M059J (cell line): ENCODE measurements at places on chromosomes 3 and 15. TPM values are rescaled to one million over a fixed set of nuclear protein-coding genes. Genes with fewer than 3 reads are reported as not detected.

GRCh38 chr15:74530771-74531143 is 10.3 kb upstream of the ARID3B start:
- DNase-seq = no peak

- DNase-seq = no peak
Observed at GRCh38 chr15:31329640-31330010, 3.0 kb downstream of the KLF13 start.

DNA sequence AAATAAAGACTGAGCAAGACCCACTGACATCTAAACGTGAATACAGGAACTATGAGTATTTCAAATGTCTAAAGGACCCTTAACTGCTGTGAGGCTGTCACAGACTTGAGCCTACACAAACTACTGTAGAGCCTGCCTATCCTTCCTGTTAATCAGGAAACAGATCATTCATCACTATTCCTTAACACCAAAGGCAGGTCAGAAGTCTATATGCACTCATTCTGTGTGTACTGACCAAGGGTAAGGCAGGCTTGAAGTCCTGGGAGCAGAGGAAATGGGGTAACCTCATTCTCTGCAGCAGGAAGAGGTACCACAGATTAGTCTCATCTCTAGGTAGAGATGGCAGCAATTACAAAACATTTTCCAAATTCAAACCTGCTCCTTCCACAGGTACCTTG is 30.7 kb downstream of the NPTN start:
- DNase-seq = no peak

Gene SAMMSON
- not detected in 2 replicates for total RNA-seq

Gene HTR3D
- total RNA-seq = not detected in 2 replicates

Gene UROC1
- 0.02 TPM in 1 of 2 replicates, not detected in the other for total RNA-seq
